ENCODE measurements at places on chromosomes 12 and 14. TPM values are rescaled to one million over a fixed set of nuclear protein-coding genes. Genes with fewer than 3 reads are reported as not detected.

The FAM181A gene
- polyA plus RNA-seq, result 0.18 TPM

The FOXG1 gene
- not detected for polyA plus RNA-seq

The MGAT4C gene
- not detected for polyA plus RNA-seq

The PTPRR gene
- polyA plus RNA-seq, result 0.26 TPM

The ADAMTS20 gene
- polyA plus RNA-seq, result not detected

The LRRIQ1 gene
- polyA plus RNA-seq, result 0.29 TPM

The CMKLR1 gene
- not detected for polyA plus RNA-seq

The IFT81 gene
- polyA plus RNA-seq, result 3.4 TPM

The TSPAN19 gene
- polyA plus RNA-seq, result 0.09 TPM

The MUCL1 gene
- polyA plus RNA-seq, result 1.7 TPM

The GNB3 gene
- polyA plus RNA-seq, result 0.10 TPM

The CLIP1 gene
- polyA plus RNA-seq, result 38.0 TPM

The CNTN1 gene
- polyA plus RNA-seq, result 18.0 TPM

The CDH24 gene
- 4.2 TPM for polyA plus RNA-seq

The MDP1 gene
- polyA plus RNA-seq, result 7.7 TPM

The SSPN gene
- 2.4 TPM for polyA plus RNA-seq

The CCDC175 gene
- not detected for polyA plus RNA-seq

The TMTC1 gene
- 29.4 TPM for polyA plus RNA-seq

The FBLN5 gene
- polyA plus RNA-seq, result 0.27 TPM

The A2ML1 gene
- 18.8 TPM for polyA plus RNA-seq

The KIAA0586 gene
- 10.1 TPM for polyA plus RNA-seq

The ARHGAP5 gene
- 19.8 TPM for polyA plus RNA-seq

The CLEC2A gene
- polyA plus RNA-seq, result not detected

The CCER1 gene
- not detected for polyA plus RNA-seq

The ATG101 gene
- 90.8 TPM for polyA plus RNA-seq

The SYNDIG1L gene
- not detected for polyA plus RNA-seq

The MGST1 gene
- 614 TPM for polyA plus RNA-seq

The PROX2 gene
- not detected for polyA plus RNA-seq

The AKAP3 gene
- polyA plus RNA-seq, result 0.44 TPM

The SYCP3 gene
- polyA plus RNA-seq, result not detected

The VASH1 gene
- 0.74 TPM for polyA plus RNA-seq

The CABP1 gene
- polyA plus RNA-seq, result 0.03 TPM

The CELA1 gene
- polyA plus RNA-seq, result not detected

The NEUROD4 gene
- not detected for polyA plus RNA-seq

The OR6C75 gene
- not detected for polyA plus RNA-seq

Measured in mammary epithelial cell (primary cell).